ENCODE measurements at places on chromosomes 12 and 14. TPM values are rescaled to one million over a fixed set of nuclear protein-coding genes. Genes with fewer than 3 reads are reported as not detected.

Gene USP44
- total RNA-seq: 0.14 TPM

GRCh38 chr12:122265886-122266229 is 436 bp downstream of the VPS33A start:
- peak; percentile 58 for DNase-seq

DNA sequence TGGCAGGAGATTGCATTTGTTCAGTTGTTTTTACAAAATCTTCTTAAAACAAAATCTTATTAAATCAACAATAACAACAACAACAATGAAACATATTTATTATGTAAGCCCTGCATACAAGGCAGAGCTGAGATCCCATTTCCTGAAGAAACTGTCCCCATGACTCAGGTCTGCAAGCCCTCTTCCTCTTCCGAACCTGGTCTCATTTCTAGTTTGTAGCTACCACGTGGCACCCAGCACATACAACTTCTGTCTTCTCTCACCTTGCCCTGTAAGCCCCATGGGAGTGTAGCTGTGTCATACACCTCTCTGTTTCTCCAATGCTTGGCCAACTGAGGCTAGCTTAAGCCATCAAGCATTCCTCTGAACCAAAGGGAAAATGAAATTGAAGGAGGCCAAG is 106.4 kb downstream of the SLC8A3 start:
- DNase-seq: no peak

Gene PMEL
- 7.8 TPM for total RNA-seq

Gene TSPAN19
- not detected for total RNA-seq

Gene SLCO1B1
- total RNA-seq: 0.18 TPM

GRCh38 chr12:120081641-120082040 is 34.9 kb downstream of the RAB35 start:
- no peak for DNase-seq

DNA sequence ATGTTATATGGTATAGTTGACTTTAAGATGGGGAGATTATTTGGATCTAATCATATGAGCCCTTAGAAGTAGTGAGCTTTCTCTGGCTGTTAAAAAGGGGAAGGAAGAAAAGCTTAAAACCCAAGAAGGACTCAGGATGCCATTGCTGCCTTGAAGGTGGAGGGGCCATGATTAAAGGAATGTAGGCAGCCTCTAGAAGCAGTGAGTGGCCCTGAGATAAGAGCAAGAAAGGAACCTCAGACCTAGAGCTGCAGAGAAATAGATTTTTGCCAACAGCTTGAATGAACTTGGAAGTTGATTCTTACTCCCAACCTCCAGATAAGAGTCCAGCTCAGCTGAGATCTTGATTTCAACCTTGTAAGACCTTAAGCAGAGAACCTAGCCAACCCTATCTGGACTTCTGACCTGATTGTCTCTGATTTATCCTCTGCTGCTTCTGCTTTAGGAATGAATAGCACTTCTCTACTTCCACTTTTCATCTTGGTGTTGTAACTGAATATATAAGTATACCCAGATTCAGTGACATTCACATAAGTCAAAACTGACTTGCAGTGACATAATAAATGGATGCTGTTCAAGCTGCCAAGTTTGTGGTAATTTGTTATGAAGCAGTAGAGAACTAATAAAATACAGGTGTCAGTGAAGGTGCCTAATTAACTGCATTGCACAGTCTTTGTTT is 33.5 kb downstream of the RAD51B start:
- DNase-seq: no peak

Gene LRCOL1
- not detected for total RNA-seq

DNA sequence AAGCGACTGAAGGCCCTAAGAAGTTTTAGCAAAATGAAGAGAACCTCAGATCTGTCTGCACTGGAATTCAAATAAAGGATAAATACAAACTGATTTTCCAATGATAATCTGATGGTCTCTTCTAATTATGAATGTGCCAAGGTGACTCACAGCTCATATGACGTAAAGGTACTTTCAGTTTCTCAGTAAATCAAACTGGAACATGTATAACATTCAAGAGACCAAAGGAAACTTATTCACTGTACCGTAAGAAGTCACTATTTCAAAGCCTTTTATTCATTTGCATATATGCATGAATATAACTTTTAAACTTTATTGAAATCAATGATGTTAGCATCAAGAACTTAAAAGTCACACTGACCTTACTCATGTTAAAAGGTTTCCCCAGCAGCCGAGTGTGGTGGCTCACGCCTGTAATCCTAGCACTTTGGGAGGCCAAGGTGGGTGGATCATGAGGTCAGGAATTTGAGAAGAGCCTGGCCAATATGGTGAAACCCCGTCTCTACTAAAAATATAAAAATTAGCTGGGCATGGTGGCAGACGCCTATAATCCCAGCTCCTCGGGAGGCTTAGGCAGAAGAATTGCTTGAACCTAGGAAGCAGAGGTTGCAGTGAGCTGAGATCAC is 52.2 kb downstream of the ATXN2 start:
- DNase-seq: no peak

DNA sequence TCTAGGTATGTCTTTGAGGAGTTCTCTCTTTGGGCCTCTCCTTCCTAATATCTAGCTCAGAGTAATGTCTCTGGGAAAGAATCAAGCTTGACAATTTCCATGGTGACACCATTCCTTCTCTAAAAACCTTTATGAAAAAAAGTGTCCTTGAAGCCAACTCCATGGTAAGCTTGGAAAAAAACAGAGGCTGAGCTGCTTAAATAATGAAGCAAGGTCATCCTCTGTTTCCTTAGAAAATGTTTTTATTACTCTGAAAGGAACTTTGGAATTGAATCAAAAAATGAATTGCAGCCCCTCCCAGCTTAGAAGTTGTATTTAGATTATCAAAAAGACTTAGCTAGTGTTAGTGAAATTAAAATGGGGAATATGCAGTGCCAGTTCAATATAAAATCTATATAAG is 166.1 kb upstream of the KITLG start:
- no peak for DNase-seq

DNA sequence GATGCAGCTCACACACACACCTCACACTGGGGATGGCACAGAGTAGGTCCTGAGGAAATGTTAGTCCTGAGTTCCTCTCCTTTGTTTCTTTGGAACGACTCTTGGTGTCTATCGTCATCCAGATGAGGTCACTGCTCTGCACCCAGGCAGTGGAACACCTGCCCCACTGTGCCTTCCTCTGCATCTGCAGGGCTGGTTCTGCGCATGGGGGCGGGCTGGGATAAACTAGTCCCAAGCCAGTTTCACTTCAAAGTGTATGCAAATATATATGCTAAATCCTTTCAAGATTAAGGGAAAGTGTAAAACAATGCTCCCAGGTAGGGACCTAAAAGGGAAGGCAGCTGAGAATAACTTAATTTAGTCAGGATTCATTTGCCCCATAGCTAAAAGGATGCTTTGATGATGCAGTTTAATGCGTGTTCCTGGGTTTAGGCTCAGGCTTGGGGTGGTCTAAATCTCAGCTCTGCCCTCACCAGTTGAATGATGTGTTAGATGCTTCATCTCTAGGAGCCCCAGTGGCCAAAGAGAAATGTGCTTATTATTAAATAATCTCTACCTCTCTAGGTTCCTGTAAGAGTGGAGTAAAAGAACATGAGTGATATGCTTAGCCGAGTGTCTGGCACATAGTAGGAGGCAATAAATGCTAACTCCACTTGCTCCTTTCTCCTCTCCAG is 47.1 kb upstream of the OVCH1 start:
- DNase-seq: no peak

Gene KCNJ8
- total RNA-seq: 88.7 TPM

Gene SLC2A14
- total RNA-seq: 129 TPM

DNA sequence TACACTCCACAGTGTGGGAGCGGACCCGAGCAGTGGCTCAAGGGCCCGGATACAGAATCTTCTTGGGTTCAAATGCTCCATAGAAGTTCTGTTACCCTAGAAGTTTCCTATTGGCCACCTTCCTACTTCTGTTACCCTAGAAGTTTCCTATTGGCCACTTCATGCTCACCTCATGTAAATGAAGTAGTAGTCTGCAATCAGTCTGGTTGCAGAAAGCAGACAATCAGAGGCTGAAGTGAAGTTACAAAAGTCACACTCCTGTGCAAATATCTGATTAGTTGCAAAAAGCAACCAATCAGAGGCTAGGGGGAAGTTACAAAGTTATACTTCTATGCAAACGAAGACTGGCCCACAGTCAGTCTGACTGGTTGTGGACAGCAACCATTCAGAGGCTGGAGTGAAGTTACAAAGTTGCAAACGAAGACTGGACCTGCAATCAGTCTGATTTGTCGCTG is 77.8 kb upstream of the CPNE8 start:
- peak; percentile 26 for DNase-seq

DNA sequence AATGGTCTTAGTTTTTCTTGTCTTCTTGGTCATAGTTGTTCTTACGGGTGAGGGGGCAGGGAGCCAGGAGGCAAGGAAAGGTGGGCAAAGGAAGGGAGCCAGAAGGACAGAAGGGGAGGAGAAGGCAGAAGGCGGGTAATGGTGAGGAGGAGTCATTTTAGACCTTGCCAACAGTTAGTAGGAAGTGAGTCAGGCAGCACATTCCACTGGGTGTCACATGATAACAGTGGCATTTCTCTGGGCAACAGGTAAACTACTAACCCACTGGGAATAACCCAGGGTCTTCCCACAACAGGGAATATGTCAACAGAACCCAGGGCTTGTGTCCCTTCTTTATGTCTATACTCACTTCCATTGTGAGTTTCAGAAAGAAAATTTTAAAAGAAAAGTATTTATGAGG is 127.6 kb downstream of the SLC8A3 start:
- DNase-seq: no peak

- no peak for DNase-seq
Observed at GRCh38 chr12:2593045-2593444, 201.7 kb upstream of the FKBP4 start.

DNA sequence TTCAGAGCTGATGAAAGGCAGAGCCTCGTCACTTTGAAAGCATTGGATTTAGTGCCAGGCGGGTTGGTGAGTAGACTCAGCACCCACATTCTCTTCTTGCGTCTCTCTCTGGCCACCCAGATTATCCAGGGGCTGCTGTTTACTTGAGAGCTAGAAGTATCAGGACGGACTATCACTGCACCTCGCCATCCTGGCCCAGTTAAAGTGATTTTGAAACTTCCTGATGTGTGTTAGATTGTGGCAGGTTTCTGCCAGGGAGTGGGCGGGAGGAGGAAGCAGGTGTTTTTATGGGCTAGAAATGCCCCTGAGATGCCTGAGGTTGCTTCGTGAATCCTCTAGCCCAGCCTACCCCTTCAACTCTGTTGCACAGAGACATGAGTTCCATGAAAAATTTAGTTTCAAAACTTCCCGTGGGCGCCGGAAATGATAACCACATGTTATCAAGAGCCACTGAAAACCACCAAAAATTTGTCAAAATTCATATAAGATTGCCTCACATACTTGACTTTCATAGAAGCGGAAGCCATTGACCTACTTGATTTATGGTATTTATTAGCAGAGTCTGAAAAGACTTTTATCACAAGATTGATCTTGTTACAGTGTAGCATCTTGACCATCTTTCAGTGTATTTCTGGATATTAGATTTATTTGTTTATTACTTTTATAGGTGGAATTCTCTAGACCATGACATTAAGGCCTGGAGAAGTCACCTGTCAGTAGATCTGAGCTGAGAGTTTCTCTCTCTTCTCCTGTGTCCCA is 466.0 kb downstream of the RAD51B start:
- no peak for DNase-seq

Gene BEST3
- 1.5 TPM for total RNA-seq

Gene NEUROD4
- not detected for total RNA-seq
